ENCODE measurements at places on chromosomes 2 and 18.

- DNase-seq, result no peak
Observed at GRCh38 chr2:191578031-191578430, 99.9 kb upstream of the NABP1 start.

- no peak for DNase-seq
Observed at GRCh38 chr2:146123256-146123655, 1603.3 kb upstream of the ZEB2 start.

GRCh38 chr2:47007223-47007825 lies 91.7 kb upstream of the MCFD2 start:
- no peak for DNase-seq

- DNase-seq, result peak; percentile 47
Observed at GRCh38 chr2:233399306-233400225, 45.3 kb downstream of the DGKD start.

GRCh38 chr2:177679611-177680605 lies 287.3 kb downstream of the AGPS start:
- DNase-seq, result no peak

DNA sequence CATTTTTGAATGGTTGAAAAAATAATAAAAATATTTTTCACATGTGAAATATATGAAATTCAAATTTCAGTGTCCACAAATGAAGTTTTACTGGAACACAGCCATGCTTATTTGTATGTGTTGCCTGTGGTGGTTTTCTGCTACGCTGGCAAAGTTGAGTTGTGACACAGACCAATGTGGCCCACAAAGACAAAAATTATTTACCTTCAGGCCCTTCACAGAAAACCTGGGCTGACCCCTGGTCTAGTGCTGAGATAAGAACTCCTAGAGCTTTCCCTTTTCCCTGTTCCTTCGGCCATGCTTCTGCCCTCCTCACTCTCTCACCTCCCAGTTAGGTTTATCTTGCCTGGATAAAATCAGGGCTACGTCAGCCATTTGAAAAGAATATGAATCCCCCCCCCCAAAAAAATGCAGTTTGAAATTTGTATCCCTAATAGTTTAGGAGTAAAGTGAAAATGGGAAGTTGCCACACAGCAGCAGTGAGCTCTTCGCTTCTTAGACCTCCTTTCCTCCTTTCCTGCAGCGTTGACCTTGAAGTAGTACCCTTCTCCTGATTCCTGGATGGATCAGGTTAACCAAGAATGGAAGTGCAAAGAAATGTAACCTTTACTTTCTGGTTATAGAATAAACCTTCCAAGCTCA lies 91.0 kb downstream of the LIMS1 start:
- DNase-seq, result no peak

GRCh38 chr18:76546436-76546835 lies 51.4 kb upstream of the ZNF516 start:
- no peak for DNase-seq

GRCh38 chr2:134773759-134774742 lies 55.3 kb upstream of the TMEM163 start:
- DNase-seq, result no peak

- DNase-seq, result no peak
Observed at GRCh38 chr2:18245375-18245774, 315.1 kb downstream of the RDH14 start.

DNA sequence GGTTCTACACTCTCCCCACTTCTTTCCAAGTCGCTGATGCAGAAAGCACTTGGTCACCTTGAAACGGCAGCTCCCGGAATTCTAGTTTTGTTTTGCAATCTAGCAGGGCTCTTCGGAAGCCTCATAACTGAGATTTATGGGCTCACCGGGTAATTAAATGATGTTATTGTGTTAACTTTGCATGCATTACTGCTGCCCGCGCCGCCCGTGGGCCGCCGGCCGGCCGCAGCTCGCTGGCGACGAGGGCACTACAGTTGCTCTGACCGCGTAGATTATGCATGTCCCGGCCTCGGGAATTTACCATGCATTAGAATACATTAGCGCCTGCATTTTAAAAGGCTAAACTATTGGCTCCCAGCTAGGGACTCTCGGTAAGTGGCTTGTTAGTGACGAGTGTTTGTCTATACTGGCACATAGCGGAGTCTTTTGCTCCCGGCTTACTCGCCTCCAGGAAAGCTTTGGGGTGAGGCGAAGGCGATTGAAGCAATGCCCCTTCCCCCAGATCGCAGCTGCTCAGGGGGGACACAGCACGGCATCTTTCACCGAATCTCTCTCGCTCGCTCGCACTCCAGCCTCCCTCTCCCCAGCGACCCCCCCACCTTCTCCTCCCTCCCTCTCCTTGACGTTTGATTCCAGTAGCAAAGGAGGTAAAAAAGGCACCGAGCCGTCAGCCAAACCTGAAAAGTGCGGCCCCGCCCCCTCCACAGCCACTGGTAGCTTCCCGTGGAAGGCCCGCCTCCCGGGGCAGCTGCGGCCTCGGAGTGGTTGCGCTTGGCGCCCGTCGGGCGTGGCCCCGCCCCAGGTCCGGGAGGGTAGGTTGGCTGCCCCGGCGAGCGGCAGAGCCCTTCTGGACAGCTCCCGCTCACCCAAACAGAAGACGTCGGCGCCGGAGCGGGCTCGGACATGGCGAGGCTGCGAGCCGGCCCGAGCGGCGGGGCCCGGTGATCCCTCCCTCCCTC lies at the start of gene ONECUT2:
TSS of gene ONECUT2 (plus strand) at position 839 of the 959 bp plus-strand sequence. CDS start 343 bp downstream, outside the sequence.
- DNase-seq, result peak; percentile 80

DNA sequence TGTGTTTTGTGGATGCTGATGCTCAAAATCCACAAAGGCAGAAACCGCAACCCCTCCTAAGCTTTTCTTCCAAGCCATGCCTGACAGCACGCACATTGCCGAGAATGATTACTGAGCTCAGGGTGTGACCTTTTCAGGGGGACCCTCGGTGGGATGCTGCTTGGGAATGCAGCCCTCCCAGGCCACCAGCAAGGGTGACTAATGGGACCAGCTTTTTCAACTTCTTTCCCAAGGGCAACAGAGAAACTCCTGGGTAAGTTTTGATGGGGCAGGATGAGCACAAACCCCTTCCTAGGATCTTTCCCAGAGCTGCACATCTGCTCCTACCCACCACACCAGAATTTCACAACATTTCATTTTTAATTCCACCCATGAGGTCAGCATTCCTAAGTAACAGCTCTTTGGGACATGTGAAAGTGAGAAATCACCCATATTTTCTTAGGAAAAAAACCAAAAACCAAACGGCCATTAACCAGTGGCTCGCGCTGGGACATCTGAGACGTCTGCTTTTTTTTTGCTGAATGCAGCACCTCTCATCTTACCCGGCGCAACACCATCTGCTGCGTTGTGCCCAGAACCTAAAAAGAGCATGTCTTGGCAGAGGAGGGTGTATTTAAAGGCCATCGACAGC lies 119.0 kb downstream of the ARL4C start:
- DNase-seq, result no peak

GRCh38 chr2:21372654-21373053 lies 248.9 kb downstream of the TDRD15 start:
- DNase-seq, result no peak

- no peak for DNase-seq
Observed at GRCh38 chr2:11480859-11481258, 14.9 kb upstream of the E2F6 start.

DNA sequence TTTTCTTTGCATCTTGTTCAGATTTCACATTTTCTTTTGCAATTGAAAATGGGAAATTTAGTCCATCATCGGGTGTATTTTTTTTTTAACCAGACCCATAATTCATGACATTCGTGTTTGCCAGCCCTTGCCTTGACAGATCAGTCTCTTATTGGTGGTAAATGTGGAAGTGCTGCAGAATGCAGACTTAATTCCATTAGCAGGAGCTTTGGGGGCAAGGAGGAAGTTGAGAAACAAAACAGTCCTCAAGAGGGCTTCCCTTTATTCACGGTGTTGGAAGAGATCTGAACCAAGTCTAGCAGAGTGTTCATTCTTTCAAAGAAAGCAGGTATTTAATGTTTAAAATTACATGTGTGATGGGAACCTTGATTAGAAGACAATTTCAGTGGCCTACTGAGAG lies 16.6 kb upstream of the RPE start:
- no peak for DNase-seq

- no peak for DNase-seq
Observed at GRCh38 chr2:142601794-142602193, 275.7 kb upstream of the KYNU start.

DNA sequence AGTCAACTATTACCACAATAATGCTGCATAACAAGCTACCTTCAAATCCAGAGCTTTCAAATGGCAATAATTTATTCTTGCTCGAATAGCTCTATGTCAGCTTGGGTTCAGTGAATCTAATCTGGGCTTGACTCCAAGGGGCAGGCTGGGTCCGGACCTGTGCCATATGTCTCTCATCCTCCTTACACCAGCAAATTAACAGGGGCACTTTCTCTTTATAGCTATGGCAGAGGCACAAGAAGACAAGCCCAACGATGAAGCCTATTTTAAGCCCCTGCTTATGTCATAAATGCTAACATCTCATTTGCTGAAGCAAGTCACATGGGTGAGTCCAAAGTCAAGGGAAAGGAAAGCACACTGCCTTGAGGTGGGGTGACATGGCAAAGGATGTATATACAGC lies 13.3 kb upstream of the ZNF521 start:
- no peak for DNase-seq

DNA sequence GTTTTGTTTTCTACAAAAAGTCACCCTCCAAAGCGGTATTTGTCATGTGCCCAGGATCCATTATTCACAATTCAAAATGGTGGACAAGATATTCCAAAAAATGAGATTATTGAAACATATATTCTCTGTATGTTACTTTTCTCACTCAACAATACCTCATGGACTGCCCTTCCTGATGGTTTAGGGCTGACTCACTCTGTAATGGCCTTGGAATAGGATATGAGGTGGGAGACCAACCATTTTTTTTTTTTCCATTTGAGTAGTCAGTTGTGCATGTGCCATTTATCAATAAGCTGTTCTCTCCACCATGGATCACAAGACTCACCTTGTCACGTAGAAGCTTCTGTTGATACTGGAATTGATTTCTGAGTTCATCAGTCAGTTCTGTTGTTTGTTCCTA lies 64.5 kb downstream of the LYPD6 start:
- no peak for DNase-seq

GRCh38 chr2:214232271-214232670 lies 178.6 kb upstream of the VWC2L start:
- DNase-seq, result no peak

DNA sequence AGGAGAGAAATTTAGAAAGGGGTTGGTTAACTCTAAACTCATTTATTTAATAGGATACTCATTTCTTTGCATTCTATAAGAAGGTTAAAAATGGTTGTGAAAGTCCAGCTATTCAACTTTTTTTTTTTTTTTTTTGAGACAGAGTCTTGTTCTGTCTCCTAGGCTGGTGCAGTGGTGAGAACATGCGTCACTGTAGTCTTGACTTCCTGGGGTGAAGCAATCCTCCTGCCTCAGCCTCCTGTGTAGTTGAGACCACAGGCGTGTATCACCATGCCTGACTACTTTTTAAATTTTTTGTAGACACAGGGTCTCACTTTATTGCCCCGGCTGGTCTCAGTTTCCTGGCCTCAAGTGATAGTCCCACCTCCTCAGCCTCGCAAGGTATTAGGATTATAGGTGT lies 11.9 kb downstream of the ELP2 start:
- DNase-seq, result no peak

DNA sequence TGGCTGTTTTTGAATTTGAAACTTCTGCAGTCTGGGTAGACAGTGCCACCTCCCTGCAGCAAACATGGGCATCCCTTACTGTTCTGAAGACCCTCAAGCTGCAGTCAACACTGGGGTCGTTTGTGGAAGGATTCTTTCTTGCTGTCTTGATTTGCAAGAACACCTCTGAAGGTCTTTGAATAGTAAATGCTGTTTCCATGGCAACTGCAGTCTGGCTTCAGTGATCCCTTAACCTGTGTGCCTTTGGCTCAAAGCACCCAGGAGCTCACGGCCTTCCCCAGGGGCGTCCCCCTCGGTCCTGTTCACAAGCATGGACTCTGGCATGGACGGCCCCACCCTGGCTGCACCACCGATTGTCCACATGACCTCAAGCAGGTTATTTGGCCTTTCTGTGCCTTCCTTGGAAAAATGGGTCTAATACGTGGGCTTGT lies 38.3 kb downstream of the LRRFIP1 start:
- DNase-seq, result no peak

DNA sequence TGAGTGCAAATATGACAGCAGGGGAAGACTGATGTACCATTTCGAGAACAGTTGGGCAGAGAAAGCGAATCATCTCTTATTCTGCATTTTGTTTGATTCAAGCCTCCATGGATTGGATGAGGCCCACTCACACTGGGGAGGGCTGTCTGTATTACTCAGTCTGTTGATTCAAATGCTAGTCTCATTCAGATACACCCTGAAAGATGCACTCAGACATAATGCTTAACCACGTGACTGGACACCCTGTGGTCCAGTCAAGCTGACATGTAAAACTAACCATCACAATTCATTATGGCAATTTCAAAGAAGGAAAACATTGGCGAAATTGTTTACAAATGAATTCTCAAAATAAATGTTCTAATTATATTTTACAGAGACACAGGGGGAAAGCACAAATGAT lies 1210.2 kb downstream of the DPP10 start:
- no peak for DNase-seq

DNA sequence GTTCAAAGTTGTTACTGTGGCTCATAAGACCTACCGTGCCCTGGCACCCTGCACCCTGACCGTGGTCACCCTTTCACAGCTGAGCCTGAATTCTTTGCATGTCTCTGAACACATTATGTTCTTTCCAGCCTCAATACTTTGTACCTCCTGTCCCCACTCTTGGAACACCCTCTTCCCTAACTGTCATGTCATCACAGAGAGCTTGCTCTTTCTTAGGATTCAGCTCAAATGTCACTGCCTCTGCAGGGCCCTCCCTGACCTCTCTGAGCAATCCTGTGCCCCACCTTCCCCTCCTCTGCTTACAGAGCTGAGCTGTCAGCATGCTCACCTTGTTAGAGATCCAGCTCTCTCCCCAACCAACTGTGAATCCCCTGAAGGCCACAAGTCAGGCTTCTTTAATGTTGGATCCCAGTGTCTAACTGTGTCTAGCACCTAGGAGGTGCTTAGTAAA lies 15.0 kb downstream of the PRKAG3 start:
- DNase-seq, result no peak

DNA sequence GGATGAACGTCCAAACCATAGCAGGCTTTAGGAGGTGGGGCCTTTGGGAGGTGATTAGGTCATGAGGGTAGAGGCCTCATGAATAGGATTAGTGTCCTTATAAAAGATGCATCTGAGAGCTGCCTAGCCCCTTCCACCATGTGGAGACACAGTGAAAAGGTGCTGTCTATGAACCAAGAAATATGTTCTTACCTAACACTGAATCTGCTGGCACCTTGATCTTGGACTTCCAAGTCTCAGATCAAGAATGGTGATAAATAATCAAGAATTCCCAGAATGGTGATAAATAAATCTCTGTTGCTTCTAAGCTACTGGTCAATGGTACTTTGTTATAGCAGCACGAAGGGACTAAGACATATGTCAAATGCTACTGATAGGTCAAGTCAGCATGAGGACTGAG lies 15.1 kb upstream of the DYTN start:
- DNase-seq, result no peak

GRCh38 chr2:151851761-151852160 lies 23.5 kb upstream of the ARL5A start:
- no peak for DNase-seq

GRCh38 chr2:227862227-227862740 lies 9.1 kb upstream of the DAW1 start:
- no peak for DNase-seq
